ENCODE measurements at places on chromosomes 6 and 20.

- no peak for DNase-seq
Measured at GRCh38 chr6:111381123-111381522, 101.9 kb downstream of the REV3L start.

DNA sequence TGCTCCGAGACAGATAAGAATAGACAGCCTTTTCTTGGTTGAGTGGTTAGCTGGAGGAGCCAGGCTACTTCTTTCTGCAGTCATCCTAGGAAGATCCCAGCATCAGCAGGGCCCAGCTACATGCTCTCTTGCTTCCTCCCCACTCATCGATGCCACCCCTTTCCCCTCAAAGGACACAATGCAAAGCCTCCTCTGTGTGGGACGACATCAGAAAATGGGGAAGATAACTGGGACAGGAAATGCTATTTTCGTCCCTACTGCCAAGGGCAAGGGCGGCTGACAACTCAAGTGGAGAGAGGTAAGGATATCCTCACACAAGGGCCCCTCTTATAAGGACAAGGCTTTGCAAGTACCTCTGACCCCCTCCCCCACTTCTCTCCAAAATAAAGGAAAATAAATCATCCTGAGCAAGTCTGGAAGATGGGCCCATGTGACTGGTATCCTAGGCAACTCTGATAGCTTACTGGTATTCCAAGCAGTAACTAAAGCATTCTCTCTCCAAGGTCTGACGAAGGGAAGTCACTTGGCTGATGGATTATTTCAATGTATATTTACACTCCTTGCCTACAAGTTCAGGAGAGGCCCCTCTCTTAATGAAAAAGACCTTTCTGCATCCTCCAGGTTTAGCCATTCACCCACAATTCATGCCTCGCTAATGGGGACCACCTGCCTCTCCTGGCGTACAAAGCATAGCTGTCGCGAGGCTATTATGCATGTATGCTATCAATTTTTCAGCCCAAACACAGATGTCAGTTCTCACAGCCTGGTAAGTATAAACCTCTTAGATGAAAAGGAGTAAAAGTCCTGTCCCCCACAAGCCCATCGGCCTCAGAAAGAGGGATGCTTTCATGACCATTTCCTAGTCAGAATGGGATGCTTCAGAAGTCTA is 11.3 kb downstream of the ELMO2 start:
- no peak for DNase-seq

GRCh38 chr20:62067547-62068260 is 2.0 kb upstream of the TAF4 start:
- DNase-seq = no peak

DNA sequence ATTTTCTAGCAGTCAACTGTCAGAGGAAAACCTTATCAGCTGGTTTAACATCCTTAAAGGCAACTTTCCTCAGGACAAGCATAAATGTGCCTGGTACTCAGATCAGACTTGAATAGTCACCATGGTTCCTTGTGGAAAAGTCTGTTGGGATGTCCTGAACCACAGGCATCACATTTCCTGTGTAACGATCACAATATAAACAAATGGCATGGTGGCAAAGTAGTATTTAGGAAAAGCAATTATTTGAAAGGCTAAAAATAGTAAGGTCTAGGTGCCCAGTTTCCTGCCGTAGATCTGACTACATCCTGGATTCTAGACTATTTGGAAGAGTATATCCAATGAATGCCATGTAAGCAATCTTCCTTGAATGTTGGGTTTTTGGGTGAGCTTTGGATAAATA is 271.9 kb upstream of the AGPAT4 start:
- DNase-seq = no peak

DNA sequence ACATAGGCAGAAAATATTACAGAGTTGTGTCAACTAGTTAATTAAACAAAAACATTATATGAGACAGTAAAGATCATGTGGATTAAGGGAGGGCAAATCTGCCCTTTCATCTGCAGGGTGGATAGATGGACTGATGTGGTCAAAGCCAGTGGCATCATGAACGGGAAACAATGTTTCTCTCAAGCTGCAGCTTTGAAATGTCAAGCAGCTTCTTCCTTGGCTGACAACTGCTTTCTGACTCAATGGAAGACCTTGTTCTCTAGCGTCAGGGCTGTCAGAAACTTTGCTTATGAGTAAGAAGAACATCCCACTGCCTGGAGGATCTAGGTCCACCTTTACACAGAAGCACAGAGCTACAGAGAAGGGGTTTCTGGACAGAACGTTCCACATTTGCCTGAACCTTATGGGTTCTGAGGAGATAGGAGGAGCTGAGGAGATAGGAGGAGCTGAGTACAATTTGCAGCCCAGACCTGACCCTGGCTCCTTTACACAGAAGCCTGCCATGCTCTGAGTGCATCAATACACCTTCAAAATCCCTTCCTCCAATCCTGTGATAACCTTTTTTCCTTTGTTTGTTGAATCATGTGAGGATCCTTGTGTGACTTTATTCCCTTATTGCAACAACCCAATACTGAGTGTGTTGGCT is 6.1 kb downstream of the CST5 start:
- no peak for DNase-seq

GRCh38 chr6:159739341-159739740 is 12.0 kb downstream of the WTAP start:
- DNase-seq = no peak

- no peak for DNase-seq
Measured at GRCh38 chr6:158408013-158408412, 95.7 kb downstream of the TULP4 start.
